ENCODE measurements at places on chromosomes 1 and 21.

GRCh38 chr1:94804442-94804837 lies 15.7 kb upstream of the SLC44A3 start:
- DNase-seq, result no peak

DNA sequence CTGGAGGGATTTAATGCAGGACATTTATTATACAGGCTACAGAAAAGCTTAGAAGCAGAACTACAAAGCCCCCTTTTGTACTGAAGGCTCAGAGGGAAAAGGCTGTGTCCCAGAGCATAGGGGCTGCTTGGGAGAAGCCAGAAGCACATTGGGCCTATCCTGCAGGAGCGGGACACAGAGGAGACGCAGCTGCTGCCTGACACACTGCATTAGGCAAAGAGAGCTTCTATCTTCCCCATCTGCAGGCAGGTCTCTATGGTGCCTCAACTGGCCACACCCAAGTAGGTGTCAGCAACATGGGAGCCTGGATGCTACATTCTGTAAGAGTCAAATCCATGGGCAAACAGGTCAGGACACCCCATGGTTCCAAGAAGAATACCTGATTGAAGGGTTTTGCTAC lies 595.9 kb downstream of the AJAP1 start:
- no peak for DNase-seq

DNA sequence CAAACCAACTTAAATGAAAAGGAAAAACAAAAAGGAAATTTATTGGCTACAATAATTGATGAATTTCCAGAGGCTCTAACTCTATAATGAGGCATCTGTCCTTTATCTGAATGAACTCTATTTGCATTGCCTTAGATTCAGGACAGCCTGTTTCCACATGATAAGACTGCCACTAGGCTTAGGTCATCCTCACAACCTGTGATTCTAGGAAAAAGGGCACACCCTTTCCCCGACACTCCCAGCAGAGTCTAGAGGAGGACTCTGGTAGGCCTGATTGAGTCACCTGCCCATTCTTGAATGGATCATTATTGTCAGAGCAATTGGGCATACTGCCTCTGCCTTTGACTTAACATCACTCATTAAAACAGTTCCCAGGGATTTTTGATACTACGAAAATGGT lies 262.8 kb downstream of the TPR start:
- no peak for DNase-seq

DNA sequence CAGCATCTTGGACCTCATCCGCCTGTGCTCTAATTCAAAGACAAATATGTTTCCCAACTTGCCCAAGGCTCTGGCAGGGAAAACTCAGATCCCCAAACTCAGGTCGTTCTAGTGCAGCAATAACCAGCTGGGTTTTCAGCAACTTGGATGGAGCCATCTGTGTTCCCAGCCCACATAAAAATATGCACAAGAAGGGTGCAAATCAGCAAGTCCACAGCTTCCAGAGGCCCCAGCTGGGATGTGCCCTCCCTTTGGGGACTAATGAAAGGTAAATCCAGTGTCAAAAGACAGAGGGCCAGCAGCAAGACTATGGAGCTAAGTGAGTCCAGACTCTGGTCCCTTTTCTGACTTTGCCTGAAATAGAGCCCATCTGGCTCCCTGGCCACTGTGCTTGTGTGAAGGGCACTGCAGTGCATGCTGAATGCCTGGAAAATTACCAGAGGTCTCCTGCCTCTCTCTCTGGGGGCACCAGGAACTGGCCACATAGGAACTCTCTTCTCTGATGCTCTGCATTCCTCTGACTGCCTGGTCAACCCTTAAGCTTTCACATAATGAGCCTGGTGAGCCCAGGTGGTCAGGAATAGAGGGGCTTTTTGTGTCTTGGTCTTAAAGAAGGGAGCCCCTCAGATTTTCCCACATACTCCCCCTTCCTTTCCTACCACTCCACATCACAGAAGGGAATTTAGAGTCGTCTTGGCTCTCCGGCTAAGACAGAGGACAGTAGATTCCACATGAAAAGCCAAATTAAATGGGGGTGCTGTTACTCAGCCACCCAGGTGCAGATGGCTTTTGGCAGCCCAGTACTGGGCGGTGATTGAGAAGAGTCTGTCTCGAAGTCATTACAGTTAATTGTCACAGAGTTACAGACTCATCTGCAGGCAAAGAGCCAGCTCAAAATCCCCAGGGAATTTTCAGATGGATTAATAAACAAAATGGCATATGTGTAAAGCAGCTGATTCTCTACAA lies 88.1 kb upstream of the C1orf21 start:
- no peak for DNase-seq

GRCh38 chr1:18922848-18923755 lies 20.7 kb upstream of the ALDH4A1 start:
- DNase-seq, result no peak

DNA sequence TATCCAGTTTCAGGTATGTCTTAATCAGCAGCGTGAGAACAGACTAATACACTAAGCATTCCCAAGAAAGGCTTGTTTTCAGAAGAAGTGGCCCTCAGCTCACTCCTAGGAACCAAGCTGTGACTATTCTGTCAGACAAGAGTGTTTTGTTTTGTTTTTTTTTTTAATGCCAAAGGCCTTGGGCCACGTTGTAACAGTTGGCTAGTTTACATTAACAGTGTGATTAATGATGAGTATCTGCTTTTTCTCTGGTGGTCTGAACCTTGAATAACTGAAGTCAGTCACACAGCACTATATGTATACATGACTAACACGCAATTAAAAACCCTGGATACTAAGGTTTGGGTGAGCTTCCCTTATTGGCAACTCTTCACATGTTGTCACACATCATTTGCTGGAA lies 21.9 kb downstream of the DPYD start:
- DNase-seq, result no peak

GRCh38 chr1:229383961-229384360 lies 41.1 kb upstream of the CCSAP start:
- no peak for DNase-seq

DNA sequence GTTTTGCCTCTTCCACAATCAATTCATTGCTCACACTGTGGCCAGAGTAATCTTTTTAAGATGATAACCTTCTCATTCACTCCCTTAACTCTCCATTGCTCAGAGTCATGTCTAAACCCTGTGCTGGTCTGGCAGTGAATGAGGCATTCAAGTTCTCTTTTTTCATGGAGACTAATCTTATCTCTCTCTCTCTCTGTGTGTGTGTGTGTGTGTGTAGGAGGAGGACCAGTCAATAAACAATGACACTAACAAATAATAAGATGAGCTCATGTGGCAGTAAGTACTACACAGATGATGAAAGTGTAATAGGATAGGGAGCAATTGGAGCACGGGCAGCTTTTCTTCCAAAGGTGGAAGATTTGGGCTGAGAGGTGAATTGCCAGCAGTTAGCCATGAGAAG lies 122.0 kb upstream of the B3GALT2 start:
- no peak for DNase-seq

GRCh38 chr1:84538599-84538998 lies 32.2 kb upstream of the GNG5 start:
- DNase-seq, result no peak

DNA sequence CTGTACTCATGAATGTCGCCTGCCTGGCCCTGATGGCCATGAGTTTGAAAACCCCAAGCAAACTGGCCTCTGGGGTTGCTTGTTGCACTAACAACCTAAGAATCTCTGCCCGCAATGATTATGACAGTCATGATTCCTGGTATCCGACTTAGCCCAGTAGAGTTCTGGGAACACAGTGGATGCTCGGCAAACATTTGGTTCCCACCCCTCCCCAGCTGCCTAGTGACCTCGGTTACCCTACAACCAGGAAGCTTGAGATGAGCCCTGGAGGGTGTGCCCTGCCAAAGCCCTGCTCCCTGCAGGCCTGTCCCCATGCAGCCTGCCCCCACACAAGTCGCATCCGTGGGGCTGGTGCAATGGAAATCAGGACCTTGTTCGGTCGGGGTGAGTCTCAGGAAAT lies 76.0 kb upstream of the ZBTB40 start:
- no peak for DNase-seq

GRCh38 chr1:43455213-43455889 lies 1.6 kb upstream of the HYI start:
- no peak for DNase-seq

- no peak for DNase-seq
Observed at GRCh38 chr1:228778961-228779360, 43.7 kb downstream of the RHOU start.

- DNase-seq, result no peak
Observed at GRCh38 chr1:77509051-77509492, 173.4 kb downstream of the ZZZ3 start.

GRCh38 chr21:37098751-37099150 lies 25.7 kb downstream of the TTC3 start:
- no peak for DNase-seq

- DNase-seq, result no peak
Observed at GRCh38 chr1:204980840-204981405, 62.1 kb upstream of the CNTN2 start.

GRCh38 chr21:33541105-33541711 lies 709 bp downstream of the GART start:
- no peak for DNase-seq

DNA sequence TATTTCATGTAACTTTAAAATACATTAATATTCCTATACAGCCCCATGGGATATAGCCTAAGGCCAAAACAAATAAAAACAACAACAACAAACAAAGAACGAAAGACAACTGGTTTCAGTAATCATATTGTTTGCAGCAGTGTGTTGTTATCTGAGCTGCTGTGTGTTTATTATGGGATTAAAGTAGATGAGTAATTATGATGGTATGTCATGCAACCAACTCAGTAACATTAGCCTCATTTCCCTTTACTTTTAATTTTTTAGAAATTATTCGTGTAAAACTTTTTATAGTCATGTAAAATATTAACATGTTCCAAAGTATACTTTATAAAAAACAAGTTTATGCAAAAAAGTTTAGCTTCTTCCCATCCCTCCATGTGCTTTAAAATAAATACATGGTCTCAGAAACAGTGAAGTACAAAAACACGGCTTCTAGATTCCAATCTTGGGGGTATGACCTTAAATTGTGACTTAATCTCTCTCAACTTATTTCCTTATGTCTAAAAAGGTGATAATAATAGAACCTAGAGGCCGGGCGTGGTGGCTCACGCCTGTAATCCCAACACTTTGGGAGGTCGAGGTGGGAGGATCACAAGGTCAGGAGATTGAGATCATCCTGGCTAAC lies 176.1 kb downstream of the SLC45A1 start:
- no peak for DNase-seq

DNA sequence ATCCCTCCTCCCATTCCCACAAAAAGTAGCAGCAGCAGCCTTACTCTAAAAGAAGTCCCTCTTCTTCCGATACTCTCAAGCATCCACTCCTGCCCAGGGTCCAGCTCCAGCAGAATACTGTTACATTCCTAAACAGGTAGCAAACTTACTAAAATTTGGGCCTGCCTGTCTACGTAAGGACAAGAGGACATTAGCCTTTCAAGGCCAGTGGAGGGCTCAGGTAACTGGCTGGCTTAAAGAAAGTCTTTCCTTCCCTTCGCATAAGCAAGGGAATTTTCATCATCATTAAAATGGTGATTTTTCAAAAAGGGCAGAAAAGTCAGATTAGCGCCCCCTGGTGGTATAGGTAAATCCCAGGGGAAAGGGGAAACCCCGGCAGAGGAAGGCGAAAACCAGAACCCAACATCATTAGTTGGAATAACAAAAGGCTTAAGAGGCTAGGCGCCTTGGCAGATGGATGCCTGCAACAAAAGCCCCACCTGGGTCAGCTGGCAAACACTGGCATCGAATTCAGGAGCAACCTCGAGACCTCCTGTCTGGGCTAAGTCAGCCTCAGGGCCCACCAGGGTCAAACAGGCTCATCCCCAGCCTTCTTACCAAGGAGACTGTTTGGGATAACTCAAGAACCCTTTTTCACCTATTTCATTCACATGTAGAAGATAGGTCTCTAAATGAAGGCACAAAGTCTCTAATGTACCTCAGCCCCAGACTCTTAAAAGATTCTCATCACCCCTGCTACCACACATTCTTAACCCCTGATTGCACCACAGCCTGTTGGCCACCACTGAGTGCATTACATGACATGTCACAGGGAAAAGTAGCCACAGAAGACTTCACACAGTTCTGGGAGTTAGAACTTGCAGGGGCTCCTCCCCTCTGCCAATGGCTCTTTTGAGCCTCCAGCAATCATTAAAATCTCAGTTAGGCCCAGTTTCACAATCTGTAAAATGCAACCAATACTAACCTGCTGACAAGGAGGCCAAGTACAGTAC lies 36.7 kb downstream of the ERI3 start:
- peak; percentile 33 for DNase-seq

GRCh38 chr1:34907487-34908090 lies 21.9 kb downstream of the DLGAP3 start:
- no peak for DNase-seq

- DNase-seq, result no peak
Observed at GRCh38 chr21:16046656-16047330, 317.0 kb downstream of the USP25 start.

DNA sequence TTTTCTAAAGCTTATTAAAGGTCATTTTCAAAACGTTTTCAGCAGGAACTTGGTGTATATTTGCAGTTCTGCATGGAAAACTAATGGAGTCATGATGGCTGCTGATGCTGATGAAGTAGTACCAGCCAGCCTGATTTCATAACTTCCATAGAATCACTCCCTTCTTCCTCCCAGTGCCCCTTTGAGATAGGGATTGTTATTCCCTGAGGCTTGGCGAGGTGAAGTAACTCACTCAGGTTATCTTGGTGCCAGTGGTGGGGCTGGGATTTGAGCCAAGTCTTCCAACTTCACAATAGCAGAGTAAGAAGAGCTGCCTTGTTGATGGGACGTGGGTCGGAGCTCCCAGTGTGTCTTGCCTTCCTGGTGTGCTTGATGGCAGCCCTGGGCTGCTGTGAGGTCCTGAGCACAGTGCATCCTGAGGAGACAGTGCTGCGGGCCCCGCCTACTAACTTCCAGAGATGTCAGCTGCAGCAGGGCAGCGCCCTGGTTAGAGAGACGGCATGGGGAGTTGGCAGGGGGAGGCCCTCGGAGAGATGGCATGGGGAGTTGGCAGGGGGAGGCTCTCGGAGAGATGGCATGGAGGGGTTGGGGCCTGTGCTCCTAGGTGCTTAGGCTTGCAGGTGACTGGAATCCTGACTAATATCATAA lies 92.6 kb downstream of the PCBP3 start:
- DNase-seq, result no peak

DNA sequence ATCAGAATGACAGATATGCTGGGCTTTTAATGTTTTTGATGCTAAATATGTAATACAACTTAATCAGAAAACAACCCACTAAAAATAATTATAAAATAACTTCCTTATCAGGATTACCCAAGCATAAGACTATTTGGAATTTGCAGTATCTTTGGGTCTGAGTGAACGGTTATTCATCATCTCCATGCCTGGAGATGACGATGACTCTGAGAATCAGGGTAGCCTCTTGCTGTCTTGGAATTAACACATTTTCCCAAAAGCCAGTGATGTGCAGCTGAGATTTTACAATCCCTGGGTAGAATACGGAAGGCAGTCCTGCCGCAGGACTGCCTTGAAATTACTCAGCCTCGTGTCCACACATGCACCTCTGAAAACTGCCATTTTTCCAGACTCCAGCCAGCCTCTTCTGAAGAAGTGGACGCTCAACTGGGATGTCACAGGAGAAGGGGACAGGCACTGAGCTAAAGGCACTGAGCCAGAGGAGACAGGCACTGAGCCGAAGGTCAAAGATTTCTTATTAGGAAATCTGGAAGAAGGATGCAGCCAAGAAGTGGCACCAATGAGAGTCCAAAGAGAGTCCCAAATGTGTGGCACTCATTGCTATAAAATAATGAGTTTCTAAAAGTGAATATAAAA lies 85.5 kb downstream of the PGBD5 start:
- DNase-seq, result no peak

All from stimulated activated CD4-positive, alpha-beta T cell treated with anti-CD3 and anti-CD28 coated beads, Interleukin-4, amount 100 ng/mL, for 48 hours (primary cell).